Stimulated activated CD4-positive, alpha-beta T cell treated with anti-CD3 and anti-CD28 coated beads, Interleukin-15, amount 100 ng/mL, for 24 hours (primary cell): ENCODE measurements at places on chromosomes 1 and 21.

DNA sequence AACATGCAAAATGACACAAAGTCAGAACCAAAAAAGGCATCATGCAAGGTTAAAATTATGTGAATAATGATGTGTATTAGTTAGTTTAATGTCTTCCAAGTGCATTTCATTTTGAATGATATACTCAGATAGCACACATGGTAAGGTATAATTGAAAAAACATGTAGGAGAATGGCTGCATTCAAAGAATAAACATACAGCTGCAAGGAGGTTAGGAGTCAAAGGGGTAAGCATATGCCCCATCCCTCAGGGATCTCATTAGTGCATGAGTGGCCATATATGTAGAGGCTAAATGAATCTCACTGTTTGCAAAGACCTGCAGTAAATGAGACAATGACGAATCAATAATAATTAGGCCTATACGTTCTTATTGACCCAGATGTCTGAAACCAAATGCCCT, 179.7 kb upstream of the HOOK1 start:
- DNase-seq = no peak

DNA sequence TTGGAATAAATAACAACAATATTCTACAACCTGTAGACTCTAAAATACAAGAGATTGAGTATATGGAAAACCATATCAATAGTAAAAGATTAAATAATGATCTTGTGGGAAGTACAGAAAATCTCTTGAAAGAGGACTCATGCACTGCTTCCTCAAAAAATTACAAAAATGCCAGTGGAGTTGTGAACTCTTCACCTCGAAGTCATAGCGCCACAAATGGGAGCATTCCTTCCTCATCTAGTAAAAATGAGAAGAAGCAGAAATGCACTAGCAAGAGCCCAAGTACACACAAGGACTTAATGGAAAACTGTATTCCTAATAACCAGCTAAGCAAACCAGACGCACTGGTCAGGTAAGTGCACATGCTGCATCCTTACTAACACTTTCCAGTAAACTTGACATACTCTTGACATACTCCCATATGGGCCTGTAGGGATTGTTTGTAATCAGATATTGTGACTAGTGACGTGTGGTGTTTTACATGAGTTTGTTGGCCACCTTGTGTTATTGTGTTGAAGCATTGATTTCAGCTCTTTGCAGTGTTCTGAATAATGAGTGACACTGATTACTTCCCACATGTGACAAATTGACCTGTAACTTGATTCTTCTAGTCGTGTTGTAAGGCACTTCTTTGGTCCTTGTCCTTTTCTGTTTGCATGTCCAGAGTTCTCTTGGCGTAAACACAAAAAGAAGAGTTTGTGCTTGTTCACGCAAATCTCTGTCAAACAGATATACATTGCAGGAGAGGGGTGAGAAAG, 28.0 kb downstream of the MACO1 start:
- no peak for DNase-seq

GRCh38 chr1:21673277-21673780, 4.2 kb upstream of the RAP1GAP start:
- DNase-seq = no peak

DNA sequence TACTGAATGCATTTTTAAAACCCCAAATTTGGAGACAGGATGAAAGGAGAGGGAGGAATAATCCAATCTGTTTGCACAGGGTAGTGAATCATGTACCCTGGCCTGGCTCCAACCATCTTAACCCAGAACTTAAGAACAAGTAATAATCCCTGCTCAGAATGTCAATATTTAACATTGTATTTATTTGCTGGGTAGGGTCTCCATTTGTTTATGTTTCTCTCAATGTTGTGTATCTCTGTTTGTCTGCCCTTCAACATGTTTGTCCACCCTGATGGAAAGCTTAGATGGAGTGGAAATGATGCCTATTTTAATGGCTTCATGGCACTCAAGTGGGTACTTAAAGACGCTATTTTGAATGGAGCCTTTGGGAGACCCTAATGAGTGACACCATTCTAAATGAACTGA, 54.4 kb upstream of the CDC42BPA start:
- DNase-seq = no peak

DNA sequence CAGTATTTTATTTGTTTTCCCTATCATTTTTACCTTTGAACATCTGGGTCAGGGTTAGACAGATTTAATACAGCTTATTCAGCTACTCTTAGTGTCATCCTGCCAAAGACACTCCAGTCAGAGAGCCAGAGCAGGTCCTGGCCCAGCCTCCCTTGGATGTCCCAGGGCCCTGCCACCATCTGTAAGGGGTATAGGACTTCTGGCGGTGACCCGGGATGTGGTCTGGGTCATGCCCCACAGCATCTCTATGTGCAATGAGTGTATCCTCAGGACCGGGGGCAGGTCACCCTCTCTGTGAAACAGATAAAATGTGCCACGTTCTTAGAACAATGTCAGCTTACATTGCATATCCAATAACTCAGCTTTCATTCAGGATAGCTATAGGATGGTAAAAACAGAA, 37.8 kb upstream of the PRSS38 start:
- DNase-seq = no peak

GRCh38 chr1:94602316-94602715, 60.8 kb upstream of the F3 start:
- no peak for DNase-seq

DNA sequence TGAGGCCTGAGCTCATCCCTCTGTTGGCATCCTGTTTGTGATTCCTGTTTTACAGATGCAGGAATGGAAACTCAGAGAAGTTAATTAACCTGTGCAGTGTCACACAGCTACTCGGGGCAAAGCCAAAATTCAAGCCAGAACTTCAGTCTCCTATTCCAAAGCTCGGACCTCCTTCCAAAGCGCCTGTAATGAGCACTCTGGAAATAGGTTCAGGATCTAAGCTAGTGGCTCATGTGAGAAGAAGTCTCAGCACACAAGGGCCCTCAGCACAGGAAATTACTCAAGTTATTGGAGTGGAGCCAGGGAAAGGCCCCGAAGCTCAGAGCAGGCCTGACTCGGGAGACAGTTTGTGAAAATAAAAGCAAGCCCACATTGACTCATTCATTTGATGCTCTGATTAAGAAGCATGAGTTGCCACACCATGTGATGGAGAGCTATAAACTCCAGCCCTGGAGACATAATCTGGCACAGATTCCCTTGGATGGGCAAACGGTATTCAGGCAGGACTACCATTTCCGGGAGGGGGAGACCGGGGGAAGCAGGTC, 50.6 kb upstream of the LYST start:
- peak; percentile 77 for DNase-seq

- no peak for DNase-seq
Observed at GRCh38 chr1:172997941-172998361, 52.8 kb downstream of the TNFSF18 start.

DNA sequence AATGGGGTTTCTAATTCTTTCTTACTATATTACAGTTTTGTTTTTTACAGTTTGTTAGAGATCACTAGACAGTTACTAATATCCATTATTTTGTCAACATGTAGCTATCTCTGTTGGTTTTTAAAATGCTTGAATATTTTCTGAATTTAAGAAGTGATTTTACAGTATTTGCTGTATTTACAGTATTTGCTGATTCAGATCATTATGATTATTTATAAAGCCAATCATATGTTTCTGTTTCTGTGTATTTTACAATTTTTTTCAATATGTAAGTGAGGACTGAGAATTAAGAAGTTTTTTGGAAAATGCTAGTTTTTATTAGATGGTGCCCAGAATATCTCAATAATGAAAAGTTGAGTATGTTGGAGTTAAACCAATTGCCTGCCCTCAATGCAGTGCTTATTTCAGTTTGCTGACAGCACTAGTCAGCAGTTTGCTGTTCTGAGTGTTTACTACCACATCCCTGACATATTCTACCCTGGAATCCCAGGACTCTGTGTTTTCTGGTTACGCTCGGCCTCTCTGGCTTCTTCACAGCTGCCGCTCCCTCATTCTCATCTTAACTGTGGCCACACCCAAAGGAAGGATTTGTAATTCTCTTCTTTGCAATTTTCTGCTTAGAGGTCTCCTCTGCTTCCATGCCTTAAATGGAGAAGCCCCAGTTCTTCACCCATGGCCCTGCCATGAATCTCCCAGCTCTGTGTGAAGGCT, 68.0 kb upstream of the BACH1 start:
- DNase-seq = no peak

DNA sequence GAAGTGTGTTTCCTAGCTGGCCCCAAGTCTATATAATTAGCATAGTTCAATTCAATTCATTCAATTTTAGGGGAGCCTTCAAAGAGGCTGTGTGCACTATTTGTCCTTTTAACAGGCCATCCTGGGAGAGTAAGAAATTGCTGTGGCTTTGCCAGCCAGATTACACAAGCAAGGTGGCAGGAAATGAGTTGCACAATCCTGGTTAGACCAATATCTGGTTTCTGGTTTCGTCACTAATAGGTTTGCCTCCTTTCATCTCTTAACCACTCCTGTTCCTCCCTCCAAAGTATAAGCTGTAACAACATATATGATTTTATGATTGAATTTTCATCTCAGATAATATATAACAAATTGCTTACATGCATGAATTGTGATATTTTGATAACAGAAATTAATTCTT, 84.1 kb upstream of the NEGR1 start:
- DNase-seq = no peak

DNA sequence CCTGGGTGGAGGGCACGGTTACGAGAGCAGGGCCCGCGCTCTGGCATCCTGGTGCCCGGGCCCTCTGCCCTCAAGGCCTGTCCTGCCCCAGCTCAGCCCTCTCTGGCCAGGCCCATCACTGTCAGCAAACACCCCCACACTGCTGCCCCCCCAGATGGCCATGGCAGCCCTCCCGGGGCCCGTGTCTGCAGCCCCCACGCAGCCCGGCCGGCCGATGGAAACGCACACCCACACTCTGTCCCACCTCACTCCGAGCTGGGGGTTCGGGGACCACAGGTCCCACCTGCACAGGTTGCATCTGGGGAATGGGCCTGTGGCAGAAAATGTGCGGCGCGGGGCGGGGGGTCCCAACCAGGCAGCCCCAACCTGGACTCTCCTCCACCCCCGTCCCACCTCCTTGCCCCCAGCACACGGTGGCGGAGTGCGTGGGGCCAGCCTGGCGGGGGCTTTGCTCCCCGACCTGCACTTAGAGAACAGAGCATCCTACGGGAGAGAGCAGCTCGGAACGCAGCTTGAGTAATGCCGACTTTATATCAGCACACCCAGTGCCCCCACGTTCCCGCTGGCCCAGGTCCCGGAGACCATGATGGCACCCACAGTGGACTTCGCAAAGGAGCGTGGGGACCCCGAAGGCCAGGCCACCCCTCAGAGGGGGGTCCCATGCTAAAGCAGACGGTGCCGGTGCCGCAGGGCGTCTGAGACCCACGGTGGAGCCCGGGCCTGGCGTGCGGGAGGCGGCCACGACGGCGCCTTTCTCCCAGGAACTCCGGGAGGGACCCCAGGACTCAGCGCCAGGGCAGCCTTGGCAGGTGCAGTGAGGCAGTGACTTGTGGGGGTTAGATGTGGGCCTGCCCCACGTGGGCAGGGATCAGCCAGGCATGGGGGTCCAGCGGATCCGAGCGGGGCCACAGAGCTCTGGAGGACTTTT, 7.5 kb upstream of the RNF223 start:
- peak; percentile 2 for DNase-seq

DNA sequence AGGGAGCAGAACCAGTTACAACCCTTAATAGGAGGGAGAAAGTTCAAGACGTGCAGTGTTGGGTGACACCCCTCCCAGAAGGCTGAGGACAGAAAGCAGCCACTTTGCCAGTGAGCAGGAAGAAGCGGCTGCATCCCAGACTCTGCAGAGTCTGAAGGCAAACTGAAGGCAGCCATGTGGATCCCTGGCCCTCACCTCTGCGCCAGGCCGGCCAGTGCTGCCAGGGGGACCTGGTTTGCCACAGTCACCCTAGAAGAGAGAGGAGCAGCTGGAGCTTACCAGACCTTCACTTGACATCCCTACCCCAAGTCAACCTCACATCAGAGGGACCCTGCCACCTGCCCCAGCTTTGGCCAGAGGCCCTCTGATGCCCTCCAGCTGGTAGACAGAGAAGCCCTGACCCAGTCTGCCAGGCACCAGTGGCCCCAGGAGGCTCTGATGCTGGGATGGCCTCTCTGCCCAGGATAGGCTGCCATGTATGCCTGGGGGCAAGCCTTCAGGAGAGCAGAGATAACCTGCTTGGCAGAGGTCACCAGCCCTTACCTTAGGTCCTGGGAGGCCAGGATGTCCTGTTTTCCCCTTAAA, 16.3 kb upstream of the PEF1 start:
- no peak for DNase-seq

DNA sequence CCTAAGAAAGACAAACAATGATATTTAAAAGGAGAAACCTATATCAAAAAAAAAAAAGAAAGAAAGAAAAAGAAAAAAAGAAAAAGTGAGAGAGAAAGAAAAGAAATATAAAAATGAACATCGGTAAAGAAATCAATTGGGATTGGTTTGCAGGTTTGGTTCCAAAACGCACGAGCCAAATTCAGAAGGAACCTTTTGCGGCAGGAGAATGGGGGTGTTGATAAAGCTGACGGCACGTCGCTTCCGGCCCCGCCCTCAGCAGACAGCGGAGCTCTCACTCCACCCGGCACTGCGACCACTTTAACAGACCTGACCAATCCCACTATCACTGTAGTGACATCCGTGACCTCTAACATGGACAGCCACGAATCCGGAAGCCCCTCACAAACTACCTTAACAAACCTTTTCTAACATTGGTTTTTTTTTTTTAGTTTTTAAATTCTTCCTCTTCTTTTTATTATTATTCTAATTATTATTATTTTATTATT, 11.7 kb downstream of the LHX9 start:
- peak; percentile 62 for DNase-seq

GRCh38 chr21:31529406-31529805, 130.1 kb upstream of the SOD1 start:
- no peak for DNase-seq

DNA sequence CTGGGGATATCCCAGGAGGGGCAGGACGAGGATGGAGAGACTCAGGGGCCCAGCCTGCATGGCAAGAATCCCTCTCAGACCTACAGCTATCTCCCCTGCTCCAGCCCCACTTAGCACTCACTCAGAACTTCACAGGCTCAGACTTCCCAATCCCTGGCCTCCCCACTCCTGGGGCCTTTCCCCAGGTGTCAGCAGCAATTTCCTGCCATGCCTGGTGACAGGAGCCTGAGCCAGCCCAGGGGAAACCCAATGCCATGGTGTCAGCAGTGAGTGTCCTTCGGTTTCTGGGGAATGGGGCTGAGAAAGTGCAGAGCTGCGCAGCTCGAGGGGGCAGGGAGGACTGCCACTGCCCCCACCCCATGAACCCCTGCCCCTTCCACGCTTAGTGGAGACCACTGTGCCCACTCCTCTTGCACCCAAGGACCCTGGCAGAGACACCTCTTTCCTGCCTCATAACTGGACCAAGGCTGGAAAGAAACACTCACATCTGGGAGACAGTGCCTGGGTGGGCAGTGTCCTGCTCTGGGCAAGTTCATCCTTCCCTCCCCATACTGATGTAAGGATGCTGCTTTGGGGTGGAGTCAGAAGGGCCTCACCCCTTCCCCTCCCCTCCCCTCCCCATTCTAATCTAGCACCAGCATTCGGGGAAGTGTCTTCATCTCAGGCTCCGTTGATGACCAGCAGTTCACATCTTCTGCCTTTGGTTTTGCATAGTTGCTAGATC, 17.1 kb upstream of the UBL4B start:
- no peak for DNase-seq

DNA sequence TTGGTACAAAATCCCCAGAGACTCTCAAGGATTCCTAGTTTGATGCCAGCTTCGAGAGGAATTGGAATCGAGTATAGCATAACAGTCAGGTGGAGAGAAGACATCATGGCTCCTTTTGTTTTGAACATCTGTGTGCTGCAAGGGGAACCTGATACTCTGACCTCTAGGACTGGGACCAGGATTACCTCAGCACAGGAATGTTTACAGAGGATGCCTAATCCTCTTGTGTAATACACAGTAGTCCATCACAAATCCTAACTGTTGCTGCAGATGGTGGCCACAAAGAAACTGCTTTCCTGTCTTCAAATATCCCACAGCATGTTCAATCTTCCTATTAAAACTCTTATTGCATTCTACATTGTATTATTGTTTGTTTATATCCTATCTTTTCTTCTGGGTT, 111.8 kb upstream of the PRMT6 start:
- DNase-seq = no peak
